Activated CD4-positive, CD25-positive, alpha-beta regulatory T cell treated with anti-CD3 and anti-CD28 coated beads, Interleukin-2, amount 50 U/mL, for 24 hours (primary cell): ENCODE measurements at places on chromosomes 13 and 19.

DNA sequence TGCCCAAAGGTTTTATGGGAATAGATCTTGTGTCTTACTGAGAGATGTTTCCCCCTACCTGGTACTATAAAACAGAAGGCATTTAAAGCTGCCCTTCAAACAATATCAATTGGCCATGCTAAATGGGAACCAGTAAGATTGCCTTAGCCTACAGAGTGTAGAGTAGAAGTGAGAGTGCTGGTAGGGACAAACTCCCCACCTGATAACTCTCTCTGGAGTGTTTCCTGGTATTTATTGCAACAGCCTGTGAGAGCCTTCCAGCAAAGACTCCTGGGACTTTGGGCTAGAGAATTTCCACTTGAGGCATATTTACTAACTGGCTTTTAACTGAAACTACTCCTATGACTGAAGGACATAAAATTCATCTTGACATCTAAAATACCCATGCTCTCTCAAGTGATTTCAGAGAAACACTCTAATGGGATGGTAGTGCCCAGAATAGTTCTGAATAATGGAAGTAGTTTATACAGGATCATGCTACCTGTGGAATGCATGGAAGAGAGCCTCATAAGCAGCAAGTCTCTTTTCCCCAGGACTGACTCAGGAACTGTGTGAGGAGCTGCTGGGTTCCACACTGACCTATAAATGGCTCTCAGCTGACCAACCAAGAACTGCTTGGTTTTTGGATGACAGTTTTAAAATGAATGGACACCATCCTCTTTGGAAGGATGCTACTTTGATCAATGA, 132.7 kb upstream of the SLITRK5 start:
- no peak for ATAC-seq

DNA sequence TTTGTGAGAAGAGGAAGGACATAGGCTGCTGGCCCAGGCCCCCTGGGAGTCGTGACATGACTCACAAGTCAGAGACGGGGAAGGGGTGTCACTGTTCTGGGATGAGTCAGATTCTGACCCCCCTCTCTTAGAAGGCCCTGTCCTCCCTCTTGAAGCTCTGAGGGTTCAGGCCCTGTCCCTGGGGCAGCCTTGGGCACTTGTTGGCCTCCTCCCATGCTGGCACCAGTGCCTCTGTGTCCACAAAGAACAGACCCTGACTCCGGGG, 2.7 kb upstream of the CEACAM7 start:
- no peak for ATAC-seq

DNA sequence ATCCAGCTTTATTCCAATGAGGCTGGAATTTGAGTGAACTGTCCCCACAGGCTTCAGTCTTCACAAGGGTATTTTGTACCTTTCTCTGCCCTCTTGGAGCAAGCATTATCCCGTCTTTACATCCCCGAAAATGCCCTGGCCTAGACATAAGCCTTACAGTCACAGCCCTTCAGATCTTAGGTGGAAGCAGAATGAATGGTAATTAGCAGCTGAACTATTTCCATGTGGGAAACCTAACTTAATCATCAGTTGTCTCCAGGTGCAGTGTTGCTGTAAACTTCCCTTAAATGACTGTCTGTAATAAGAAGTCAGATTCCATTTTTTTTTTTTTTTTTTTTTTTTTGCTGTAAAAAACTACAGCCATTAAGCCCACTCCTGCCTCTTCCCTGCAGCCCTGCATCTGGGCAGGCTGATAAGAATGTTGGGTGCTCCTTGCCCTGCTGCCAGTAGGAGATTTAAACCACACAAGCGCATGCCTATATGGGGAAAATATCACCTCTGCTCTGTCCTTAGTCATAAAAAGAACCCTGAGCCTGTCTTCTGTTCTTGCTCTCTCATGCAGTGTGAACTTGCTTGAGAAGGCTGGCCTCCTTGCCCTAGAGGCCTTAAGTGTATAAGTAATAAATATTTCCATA, 426.8 kb upstream of the SLITRK5 start:
- ATAC-seq: no peak

GRCh38 chr13:83691966-83692365, 190.3 kb downstream of the SLITRK1 start:
- no peak for ATAC-seq
